Esophagus muscularis mucosa (tissue), 4 donors: ENCODE measurements at places on chromosomes 4 and X.

GRCh38 chrX:72495046-72495445, 77.6 kb downstream of the HDAC8 start:
- no peak for DNase-seq

- DNase-seq = no peak
These were observed 56.3 kb upstream of the NOCT start for GRCh38 chr4:138959097-138959815.

GRCh38 chr4:61336488-61336887, 136.4 kb downstream of the ADGRL3 start:
- DNase-seq = no peak

DNA sequence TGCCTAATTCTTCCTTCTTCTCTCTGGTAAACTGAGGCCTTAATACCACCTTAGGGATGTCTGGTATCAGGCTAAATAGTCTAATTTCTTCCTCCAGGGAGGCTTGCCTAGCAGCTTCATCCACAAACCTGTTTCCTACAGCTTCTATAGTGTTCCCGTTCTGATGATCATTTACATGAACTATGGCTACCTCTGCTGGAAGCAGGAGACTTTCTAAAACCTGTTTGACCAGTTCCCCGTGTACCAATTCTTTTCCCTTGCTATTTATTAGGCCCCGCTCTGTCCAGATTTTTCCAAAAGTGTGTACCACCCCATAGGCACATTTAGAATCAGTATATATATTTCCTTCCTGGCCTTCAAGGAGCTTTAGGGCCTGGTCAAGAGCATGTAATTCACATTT, 5.8 kb upstream of the USP38 start:
- DNase-seq = no peak

- no peak for DNase-seq
These were observed 35.4 kb upstream of the PPA2 start for GRCh38 chr4:105509291-105509690.

GRCh38 chr4:154004016-154004415, 215.1 kb upstream of the SFRP2 start:
- no peak for DNase-seq

DNA sequence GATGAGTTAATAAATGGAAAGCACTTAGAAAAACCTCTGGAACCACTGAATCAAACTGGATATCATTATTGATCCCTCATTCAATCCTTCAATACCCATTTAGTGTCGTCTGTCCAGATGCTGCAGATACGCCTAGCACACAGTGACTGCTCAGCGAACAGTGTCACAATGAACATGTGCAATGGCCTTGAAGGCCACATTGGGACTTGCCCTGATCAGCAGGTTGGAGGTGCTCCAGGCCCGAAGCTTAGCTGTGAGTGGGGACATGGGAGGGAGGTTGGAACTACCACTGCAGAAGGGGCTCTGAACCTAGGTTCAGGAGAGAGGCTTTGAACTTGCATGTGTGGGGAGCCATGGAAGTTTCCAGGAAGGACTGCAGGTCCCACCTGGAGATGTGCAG, 17.2 kb downstream of the GPKOW start:
- no peak for DNase-seq

DNA sequence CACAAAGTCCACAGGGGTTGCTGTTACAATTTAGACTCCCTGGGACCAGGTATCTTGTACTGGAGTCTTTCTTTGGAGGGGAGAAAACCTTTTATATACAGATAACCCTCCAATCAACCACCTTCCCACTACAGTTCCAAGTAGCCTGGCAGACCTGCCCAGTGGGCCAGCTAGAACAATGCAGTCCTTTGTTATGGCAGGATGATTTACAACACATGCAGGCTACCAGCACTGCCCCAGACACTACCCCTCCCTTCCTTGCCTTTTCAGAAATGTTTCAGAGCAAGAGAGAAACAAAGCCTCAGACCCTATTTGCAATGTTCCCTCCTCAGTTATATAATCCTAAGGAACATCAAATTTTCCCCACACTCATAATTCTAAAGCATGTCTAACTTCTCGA, 11.1 kb downstream of the RASL11B start:
- no peak for DNase-seq

DNA sequence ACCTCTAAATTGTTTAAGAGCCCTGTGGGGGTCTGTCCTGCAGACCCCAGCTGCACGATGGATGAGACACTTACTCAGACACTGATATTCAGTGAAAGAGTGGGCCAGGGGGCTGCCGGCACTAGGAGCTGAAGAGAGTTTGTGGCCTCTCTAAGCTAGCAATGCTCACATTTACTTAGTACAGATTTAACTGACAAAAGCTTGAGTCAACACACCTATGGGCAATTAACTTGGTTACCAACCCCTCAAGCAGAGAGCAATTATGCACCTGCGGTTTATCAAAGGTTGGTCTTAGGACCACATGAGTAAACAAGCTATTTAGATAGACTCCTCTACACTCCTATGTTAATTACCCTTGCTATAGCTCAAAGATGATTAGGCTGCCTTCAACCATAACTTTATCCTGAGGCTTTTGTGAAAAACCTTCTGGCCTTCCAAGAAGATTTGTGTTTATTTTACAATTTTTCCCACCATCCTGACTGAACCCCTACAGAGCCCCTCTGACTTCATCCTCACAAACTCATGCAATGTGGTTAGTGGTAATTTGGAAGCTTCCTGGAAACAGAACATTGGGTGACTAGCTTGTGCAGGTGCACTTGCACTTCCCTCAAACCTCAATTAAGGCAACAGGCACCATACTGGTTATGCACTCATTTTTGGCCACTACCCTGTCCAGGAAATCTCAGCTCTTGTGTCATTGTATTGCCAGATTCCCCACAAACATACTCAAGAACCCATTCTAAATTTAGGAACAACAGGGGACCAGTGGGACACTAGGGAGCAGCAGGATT, 234.4 kb upstream of the ITM2A start:
- DNase-seq = no peak

- peak; percentile 53 for DNase-seq
These were observed 18.3 kb downstream of the SCARB2 start for GRCh38 chr4:76195326-76195725.

DNA sequence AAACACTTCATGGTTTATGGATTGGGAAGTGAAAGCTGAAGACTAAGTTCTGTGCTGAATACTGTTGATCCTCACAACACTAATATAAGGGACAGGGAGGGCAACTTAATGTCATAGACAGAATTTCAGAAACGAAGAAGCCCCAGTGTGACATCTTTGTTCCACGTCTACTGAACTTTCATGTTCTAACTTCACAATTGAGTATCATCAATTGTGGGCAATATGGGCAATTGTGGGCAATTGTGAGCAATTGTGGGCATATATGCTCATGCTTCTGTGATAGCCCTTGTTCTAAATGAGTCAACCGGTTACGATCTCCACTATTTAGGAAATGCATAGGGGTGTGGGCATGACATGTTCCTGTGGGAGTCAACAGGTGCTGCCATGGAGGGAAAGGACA, 33.7 kb downstream of the CYBB start:
- no peak for DNase-seq

- DNase-seq = no peak
These were observed 45.1 kb downstream of the ARHGEF9 start for GRCh38 chrX:63739885-63740284.

DNA sequence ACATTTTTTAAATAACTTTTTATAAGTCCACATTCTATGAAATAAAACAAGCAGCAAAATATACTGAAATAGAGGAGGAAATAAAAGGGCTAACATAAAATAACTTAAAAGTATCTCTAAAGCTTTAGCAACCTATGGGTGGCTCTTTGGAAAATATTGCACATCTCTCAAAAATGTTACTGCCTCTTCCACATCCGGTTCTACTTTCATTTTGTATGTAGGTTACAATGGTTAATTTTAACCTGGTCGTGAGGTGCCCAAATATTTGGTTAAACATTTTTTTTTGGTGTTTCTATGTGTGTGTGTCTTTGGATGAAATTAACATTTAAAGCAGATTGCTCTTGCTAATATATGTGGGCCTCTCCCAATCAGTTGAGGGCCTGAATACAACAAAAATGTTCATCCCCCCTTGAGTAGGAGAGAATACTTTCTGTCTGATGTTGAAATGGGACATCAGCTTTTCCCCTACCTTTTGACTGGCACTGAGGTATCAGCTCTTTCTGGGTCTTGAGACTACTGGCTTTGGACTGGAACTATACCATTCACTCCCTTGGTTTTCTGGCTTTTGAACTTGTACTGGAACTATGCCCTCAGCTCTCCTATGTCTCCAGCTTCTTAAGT, 353.0 kb downstream of the ADAM29 start:
- no peak for DNase-seq

DNA sequence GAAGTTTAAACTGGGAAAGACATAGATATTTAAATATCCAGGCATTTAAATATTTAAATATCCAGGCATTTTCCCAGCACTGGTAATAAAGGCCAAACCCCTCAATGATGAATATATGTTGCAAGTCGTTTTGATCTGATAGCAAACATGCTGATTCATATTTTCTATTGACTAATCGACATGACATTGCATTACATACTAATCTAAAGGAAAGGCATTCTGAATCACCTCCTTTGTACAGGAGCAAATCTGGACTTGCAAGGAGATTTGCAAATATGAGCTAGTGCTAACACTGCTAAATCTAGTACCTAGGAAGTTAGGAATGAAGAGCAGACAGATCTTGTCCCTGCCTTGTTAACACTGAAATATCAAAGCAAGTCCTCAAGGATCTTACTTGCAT, 207.3 kb downstream of the SLC7A11 start:
- DNase-seq = no peak

DNA sequence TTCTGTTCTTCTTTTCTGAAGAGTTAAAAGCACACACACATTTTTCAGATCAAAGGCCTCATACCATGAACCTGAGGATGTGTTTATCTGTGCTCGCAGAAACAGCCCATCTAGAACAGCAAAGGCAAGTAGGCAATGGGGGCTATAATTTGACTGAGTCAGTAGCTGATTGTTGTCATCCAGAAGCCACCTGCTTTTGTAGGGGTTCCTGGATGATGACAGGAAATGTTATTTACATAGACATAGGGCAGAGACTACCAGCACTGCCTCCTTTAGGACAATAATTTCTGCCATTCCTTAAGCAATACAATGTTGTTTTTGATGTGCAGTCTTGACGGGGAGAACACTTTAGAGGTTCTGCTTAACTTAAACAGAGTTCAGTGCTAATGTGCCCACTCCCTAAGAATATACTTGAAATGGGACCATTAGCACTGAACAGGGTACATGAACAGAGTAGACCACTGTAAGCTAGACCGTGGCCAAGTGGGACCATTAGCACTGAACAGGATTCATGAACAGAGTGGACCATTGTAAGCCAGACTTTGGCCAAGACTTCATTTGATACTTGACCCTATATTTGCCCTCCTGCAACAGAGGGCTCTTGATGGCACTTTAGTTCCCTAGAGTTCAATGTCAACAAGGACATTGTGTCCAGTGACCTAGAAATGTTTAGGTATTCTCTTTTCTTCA, 42.8 kb upstream of the CCSER1 start:
- no peak for DNase-seq

DNA sequence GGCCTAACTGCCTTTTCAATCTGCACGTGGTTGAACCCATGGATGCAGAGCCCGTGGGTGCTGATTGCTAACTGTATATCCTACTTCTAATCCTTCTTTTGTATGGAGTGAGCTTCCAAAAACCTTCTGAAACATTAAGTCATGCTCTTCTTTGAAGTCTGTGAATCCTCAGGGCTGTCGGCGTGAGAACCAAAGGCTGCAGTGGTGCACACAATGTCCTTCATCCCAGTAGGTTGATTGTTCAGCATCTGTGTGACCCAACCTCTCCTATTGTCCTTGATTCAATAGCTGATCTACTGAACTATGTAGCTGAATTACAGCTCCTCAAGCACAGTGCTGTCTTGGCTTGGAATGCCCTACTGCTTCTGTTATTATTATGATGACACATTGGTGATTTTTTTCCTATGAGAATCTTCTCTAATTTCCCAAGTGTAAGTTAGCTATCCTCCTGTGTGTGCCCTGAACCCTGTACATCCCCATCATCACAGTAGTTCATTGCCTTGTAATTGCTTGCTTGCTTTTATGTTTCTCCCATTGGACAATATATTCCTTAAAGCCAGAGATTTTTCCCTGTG, 294.6 kb downstream of the TRIML1 start:
- peak; percentile 50 for DNase-seq

- DNase-seq = no peak
These were observed 12.3 kb downstream of the DUSP9 start for GRCh38 chrX:153659268-153659667.
